ENCODE measurements at places on chromosomes 2 and 18. TPM values are rescaled to one million over a fixed set of nuclear protein-coding genes. Genes with fewer than 3 reads are reported as not detected.

The KLF11 gene
- 23.7 TPM for total RNA-seq

The RAD51AP2 gene
- total RNA-seq = 0.27 TPM

The C2orf42 gene
- total RNA-seq = 30.4 TPM

The MSTN gene
- total RNA-seq = 7.2 TPM

Measured in camera-type eye (tissue), 1 donor.